ENCODE measurements at places on chromosomes 3 and 15.
A peak's percentile ranks its signal among the peaks of the same experiment; 100 is the strongest.

- peak; percentile 73 for DNase-seq
Measured at GRCh38 chr15:44427756-44428724, 611 bp downstream of the CTDSPL2 start.

DNA sequence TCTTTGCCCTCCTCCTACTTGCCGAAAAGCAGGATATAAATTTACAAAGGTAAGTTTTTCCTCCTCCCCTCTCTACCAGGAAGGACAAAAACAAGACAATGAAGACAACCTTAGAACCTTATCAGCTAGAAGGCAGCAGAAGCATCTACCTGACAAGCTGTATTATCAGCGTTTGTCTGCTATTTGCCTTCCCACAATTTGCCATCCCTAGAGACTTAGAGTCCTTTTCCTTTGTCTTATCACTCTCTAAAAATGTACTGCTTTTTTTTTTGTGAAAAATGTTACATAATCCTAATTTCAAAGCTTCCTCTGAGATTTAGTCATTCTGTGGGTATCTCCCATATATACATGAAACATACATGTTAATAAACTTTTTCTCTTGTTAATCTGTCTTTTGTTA is 176.9 kb upstream of the PROK2 start:
- DNase-seq: no peak

- DNase-seq: peak; percentile 38
Measured at GRCh38 chr3:14201940-14202684, 23.5 kb downstream of the LSM3 start.

GRCh38 chr3:66033241-66034138 is 5.2 kb downstream of the MAGI1 start:
- DNase-seq: no peak

GRCh38 chr3:104584682-104585081 is 782.0 kb upstream of the ALCAM start:
- no peak for DNase-seq

- DNase-seq: no peak
Measured at GRCh38 chr15:78142332-78142731, 6.8 kb upstream of the IDH3A start.
